Suppressor macrophage treated with lipopolysaccharide for 4 hours (primary cell): ENCODE measurements at places on chromosomes 1 and 21.

- DNase-seq, result no peak
These were observed 19.5 kb upstream of the LRIG2 start for GRCh38 chr1:113053344-113054126.

DNA sequence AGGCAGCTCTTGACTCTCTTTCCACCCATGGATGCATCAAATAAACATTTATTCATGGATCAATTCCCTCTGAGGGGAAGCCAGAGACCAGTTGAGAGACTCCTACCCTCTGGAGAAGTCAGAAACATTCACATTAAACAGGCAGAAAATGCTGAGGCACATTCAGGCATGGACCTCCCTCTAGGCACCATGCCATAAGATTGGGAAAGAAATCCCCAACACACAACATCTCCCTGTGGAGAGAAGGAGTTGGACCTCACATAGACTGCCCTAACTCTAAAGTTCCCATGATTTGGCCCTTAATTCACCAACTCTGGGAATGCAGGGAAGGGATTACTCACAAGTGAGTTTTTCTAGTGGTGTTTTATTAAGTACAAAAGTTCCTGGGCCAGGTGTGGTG, 415.3 kb upstream of the C1orf87 start:
- DNase-seq, result no peak

- DNase-seq, result no peak
These were observed 29.3 kb downstream of the SGIP1 start for GRCh38 chr1:66563094-66563800.

GRCh38 chr1:110017792-110018191, 16.6 kb upstream of the STRIP1 start:
- no peak for DNase-seq

GRCh38 chr1:241591317-241591716, 48.9 kb downstream of the CHML start:
- DNase-seq, result peak; percentile 74

DNA sequence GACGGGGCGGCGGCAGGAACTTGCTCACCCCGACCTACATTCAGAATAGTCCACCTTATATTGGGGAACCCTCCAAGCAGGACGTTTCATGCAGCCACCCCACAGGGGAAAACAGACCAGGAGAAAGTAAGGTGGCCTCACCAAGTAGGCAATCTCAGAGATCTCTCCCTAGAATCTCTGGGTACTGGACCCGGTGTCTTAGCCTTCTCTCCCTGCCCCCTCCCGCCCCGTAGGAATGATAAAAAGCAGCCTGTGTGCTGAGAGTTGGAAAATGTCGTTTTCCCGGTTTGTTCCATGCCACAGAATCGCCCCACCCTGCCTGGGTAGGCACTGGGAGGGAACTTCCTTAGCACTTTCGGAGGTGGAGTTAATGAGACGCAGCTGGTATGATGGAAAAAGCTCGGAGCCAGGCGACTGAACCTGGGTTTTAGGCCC, 789 bp upstream of the PTPN14 start:
- DNase-seq, result no peak

- DNase-seq, result peak; percentile 95
These were observed at the start of gene CREB3L4 for GRCh38 chr1:153967107-153967999. Gene CREB3L4, plus strand, starts transcription at chr1:153967902. Its CDS starts 624 bp downstream, at chr1:153968526.

DNA sequence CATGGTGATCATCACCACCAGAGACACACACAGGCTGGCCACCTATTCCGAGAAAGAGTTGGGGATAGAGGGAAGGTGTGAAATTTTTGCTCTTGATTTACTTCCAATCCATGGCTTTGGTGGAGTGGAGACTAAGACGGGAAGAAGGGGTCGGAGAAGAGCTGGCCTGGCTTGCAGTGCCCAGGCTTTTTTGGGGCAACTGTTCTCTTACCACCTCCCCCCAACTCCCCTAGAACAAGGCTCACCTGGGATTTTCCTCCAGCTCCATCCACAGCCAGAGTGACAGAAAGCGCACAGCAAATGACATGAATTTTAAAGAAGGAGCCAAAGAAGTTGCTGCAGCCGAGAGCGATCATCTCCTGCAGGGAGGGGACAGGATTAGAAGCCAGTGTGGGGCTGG, 16.0 kb downstream of the SLC26A9 start:
- DNase-seq, result no peak

DNA sequence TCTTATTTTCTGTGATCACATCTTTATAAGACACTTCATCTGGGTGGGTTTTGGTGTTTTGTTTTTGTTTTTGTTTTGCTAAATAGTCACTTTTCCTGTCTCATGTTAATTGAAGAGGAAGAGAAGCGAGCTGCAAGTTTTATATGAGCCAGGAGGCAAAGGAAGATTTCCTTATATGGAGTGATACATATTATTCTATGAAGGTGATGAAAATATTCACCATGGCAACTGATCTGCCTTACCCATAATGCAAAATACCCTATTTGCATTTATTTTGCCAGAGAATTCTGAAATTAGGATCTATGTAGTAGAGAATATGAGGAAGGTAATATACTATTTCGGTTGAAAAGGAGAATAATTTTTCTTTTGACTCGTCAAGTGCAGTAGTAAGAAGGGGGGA, 13.9 kb downstream of the CXADR start:
- DNase-seq, result no peak

GRCh38 chr1:200877839-200878551, 5.2 kb downstream of the GPR25 start:
- DNase-seq, result no peak

DNA sequence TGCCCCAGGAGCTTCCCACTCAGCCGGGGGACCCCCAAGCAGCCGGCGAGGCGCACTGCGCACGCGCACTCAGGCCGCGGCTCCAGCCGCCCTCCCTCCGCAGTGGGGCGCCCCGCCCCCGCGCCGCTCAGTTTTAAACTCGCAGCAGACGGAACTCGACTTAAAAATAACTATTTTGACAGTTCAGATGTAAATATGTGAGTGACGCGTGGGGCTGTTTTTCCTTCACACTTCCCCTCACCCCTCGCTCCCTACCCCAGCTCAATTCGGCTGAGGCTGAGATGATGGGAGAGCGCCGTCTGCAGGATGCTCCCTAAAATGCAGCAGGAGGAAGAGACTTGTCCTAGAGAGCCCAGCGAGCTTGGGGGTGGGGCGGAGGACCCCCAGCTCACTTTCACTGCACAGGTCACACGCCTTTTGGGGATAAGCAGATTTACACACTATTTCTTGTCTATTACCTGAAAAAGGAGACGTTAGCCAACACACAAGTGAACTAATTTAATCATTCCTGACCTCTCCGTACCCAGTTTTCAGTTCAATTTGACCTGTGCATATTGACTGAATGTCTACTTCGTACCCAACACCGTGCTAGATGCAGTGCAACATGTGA, 8.9 kb upstream of the LEMD1 start:
- DNase-seq, result peak; percentile 44

GRCh38 chr1:227417756-227418480, 99.6 kb upstream of the CDC42BPA start:
- no peak for DNase-seq

GRCh38 chr1:21594501-21594900, 74.7 kb downstream of the RAP1GAP start:
- DNase-seq, result no peak

- no peak for DNase-seq
These were observed 532 bp downstream of the CSF1 start for GRCh38 chr1:109910963-109911798.

DNA sequence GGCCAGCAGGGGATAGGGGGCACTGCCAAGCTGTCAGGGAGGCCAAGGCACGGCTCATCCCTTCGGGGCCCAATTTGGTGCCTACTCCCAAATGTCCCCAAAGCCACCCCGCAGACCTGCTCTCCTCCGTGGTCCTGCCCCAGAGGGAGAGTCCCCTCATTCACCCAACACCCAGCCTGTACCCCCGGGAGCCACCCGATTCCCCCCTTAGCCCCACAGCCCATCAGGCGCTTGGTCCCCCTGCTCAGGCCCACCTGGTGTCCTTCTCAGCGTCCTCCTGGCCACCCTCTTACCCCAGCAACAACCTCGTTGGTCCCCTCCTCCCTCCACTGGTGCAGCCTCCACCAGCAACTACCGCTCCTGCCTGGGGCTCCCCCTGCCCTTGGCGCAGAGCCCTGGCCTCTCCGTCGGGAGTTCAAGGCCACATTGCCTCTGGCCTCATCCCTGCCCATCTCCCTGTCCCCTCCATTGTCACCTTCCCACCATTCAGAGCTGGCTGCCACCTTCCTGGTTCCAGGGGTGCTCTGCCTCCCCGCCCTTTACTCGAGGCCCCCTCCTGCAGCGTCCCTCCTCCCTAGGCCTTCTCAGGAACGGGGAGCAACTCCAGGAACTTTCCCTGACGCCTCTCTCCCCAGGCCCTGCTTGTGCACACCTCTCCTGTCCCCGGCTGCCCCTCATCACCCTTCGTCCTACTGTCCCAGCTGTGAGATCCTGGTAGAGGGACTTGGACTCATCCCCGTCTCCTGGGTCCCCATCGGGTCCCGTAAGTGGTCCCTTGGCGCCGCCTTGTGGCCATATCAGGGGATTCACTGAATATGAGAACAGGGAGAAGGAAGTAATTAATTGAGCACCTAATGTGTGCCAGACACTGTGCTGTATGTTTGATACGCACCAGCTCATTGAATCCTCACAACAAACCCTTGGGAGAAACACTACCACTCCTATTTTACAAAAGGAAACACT, 73.9 kb downstream of the RAP1GAP start:
- DNase-seq, result peak; percentile 84

DNA sequence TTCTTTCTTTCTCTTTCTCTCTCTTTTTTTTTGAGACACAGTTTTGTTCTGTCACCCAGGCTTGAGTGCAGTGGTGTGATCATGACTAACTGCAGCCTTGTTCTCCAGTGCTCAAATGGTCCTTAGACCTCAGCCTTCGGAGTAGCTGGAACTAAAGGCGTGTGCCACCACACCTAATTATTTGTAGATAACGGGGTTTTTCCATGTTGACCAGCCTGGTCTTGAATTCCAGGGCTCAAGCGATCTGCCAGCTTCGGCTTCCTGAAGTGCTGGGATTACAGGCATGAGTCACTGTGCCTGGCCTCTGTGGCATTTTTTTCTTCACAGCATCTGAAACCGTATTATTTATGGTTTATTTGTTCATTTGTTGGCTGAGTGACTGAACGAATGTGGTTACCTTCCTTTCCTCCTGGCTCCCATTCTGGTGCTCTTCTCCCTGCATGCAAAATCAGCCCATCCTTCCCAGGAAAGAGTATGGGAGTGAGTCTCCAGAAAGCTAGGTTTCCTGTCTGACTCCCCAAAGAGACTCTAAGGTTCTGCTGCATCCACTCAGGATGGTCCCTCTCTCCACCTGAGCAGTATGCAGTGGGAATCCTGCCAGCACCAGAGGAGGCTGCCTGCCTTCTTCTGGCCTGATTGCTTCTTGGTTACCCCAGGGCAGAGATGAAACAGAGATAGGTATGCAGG, 155.0 kb upstream of the BEND5 start:
- DNase-seq, result no peak

DNA sequence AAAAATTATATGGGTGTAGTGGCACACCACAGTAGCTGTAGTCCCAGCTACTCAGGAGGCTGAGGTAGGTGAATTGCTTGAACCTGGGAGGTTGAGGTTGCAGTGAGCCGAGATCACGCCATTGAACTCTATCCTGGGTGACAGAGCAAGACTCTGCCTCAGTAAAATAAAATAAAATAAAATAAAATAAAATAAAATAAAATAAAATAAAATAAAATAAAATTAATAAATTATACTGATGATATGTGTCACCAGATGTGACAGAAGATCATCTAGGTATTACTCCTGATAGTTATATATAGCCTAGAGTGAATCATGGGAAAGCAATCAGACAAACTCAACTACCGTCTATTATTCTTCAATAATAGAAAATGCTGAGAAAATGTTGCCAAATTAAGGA, 972.5 kb downstream of the MRPL39 start:
- DNase-seq, result no peak

DNA sequence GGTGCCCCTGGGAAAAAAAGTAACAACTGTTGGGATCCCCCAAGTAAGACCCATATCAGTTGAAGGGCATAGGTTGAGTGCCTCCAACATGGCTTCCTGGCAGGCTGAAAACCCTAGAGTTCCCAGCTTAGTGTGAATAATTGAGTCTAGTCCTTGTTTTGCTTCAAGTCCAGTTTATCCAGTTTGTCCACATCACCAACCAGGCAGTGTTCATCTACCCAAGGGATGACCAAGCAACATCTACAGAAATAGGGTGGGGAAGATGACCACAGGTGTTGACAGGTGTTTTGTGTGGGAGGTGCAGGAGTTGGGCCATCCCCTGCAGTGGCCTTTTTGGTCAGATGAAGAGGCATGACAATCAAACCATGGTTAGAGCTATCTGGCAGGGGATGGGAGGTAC, 54.3 kb upstream of the ERO1B start:
- DNase-seq, result no peak

GRCh38 chr1:25727635-25728286, 72.2 kb upstream of the SELENON start:
- DNase-seq, result no peak

GRCh38 chr21:45030682-45031570, 43.5 kb upstream of the ADARB1 start:
- DNase-seq, result no peak

DNA sequence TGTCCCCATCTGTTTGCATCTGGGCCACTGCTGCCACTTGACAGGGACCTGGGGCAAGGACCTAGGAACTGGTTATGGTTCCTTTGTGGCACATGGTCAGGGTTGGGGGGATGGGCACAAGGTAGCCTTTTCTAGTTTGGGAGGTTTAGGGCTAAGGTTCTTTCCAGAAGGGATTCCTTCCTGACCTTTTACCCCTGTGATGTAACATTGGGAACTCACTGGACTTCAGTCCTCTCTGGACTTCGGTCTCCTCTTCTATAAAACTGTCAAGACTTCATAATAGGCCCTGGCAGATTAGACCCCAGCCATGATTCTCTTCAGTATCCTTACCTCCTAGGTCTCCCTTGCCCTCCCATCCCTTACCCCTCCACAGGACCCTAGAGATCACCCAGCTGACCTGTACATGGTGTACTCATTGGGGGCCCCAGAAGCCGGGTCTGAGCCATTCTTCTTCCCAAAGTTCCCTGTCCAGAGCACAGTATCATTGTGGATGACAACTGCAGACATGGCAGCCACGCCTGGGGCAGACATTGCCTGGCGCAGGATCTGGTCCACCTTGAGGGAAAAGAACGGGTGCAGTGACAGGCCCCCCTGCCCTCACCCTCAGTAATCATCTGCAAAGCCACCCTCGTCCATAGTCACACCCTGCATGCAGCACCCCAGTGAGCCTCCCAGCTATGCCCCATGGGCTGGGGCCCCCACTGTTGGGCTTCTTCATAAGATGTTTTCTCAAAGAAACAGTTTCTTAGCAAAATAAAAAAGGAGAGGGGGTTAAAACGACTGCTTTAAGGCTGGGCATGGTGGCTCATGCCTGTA, 12.9 kb downstream of the LACTBL1 start:
- no peak for DNase-seq

DNA sequence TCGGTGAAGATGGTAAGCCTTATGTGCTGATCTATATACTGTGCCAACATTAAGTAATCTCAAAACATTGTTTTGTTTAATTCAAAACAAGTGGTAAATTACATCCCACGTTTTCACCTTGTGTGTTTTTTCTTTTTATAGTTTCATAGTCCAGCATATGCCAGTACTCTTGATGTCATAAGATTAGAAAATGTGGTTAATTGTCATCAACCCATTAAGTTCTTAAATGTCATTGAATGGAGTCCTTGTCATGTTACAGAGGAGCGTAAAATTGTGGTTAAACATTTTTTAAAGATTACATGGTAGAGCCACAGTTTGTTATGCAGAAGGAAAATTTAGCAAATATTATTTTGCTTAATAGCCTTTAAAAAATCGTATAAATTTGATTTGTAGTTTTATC, 93.1 kb downstream of the FNBP1L start:
- DNase-seq, result no peak
